Renal cortex interstitium (tissue), 15 donors: ENCODE measurements at places on chromosomes 16 and 17. TPM values are rescaled to one million over a fixed set of nuclear protein-coding genes. Genes with fewer than 3 reads are reported as not detected.

Gene TMEM107
- polyA plus RNA-seq, result 28.3 TPM

Gene GPR179
- 0.19 TPM for polyA plus RNA-seq

Gene C17orf107
- polyA plus RNA-seq, result 1.5 TPM

Gene LRRC45
- 10.8 TPM for polyA plus RNA-seq

Gene DNAH3
- 1.0 TPM for polyA plus RNA-seq

Gene LGALS9B
- not detected for polyA plus RNA-seq

Gene ALOX15B
- polyA plus RNA-seq, result 1.1 TPM

Gene ORAI3
- 17.7 TPM for polyA plus RNA-seq

Gene CACNG1
- polyA plus RNA-seq, result not detected

Gene KLHL11
- polyA plus RNA-seq, result 9.8 TPM
